ENCODE measurements at places on chromosomes 5 and 9.

DNA sequence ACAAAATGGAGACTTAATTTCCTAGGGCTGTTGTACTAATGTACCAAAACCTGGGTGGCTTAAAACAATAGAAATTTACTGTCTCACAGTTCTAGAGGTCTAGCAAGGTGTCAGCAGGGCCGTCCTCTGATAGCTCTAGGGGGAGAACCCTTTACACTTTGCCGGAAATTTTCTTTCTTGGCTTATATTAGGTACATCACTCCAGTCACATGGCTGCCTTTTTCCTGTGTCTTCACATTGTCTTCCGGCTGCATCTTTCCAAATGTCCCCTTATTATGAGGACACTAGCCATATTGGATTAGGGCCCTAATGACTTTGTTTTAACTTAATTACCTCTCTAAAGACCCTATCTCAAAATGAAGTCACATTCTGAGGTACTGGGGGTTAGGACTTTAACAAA lies 5.8 kb downstream of the UHRF2 start:
- no peak for DNase-seq

- no peak for DNase-seq
Measured at GRCh38 chr9:110255034-110255462, 1.3 kb downstream of the TXN start.

GRCh38 chr9:20781092-20781491 lies 97.0 kb downstream of the FOCAD start:
- no peak for DNase-seq

DNA sequence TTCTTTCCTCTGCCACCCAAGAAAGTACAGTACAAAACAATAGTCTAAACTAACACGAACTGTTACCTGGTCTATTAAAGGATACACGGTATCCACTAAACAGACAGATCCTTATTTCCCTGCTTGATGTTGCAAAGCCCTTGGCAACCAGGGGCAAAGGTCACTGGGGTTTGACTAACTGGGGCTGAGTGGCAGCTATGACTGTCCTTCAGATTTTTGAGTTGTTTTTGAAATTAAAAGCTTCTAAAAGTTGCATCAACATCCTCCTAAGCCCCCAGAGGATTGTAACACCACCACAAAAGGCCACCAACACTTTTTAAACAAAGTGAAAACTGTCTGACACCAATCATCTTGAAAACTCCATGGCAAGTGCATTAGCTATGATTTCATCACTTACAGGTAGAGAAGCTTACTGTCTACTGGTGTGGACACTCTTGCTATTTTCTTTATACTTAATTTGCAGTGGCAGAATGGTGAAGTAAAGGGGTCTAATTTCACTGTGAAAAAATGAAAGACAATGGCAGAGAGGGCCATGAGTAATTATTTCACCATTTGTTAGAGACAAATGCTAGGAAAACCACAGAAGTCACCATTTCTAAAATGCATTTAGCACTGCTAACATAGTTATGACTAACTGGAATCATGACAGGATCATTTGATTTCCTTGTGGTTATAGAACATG lies 292.4 kb downstream of the EFNA5 start:
- DNase-seq, result peak; percentile 46

DNA sequence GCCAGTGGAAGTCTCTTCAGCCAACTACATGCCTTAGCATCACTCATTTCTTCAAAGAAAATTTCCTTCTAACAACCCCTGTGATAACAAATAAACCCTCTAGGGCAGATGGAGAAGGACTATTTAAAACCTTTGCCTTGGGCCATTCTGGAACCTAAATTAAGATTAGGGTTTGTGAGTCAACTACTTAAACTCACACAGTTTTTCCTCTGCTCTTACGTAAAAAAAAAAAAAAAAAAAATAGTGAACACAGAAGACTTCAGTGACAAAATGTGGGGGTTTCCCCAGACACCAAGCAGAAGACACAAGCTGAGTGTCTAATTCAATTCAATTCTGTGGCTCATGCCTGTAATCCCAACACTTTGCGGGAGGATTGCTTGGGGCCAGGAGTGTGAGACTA lies 65.8 kb upstream of the ERCC6L2 start:
- no peak for DNase-seq

DNA sequence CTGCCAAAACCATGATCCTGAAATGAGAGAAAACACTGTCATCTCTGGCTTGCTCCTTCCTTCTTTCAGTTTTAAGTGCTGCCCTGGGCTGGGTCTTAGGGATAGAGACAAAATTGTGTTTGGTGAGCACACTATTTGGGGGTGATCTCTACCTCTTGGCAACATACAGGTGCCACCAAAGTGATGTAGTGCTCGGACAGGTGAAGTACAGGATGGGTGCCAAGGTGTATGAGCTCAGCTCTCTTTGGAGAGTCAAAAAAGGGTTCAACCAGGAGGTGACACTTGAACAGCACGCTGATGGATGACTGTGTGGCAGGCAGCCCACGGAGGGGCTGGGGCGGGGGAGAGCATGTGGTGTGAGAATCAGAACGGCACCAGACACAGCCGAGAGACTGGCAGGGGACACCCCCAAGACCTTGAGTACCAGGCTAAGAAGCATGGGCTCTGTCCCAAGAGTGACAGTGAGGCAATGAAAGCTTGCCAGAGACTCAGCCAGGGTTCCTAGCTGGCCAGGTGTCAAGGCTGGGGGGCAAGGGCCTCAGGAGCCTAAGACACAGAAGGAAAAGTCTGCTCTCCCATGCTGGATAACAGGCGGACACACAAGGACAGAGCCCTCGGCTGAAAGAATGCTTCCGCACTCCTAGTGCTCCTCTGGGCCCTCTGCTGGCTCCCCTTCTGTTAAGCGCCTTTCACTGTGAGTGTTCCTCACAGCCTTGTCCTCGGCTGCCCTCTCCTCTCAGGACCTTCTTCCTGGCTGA lies 2.5 kb downstream of the NHP2 start:
- no peak for DNase-seq
